ENCODE measurements at places on chromosomes 6 and 20. TPM values are rescaled to one million over a fixed set of nuclear protein-coding genes. Genes with fewer than 3 reads are reported as not detected.

TFAP2D gene
- not detected for total RNA-seq

CBLN4 gene
- not detected for total RNA-seq

SASH1 gene
- 145 TPM for total RNA-seq

KHDRBS2 gene
- total RNA-seq: not detected

FAM217A gene
- total RNA-seq: not detected

KIFC1 gene
- 15.9 TPM for total RNA-seq

CFAP206 gene
- 1.2 TPM for total RNA-seq

MYCT1 gene
- 0.13 TPM for total RNA-seq

AFG1L gene
- total RNA-seq: 5.2 TPM

LGSN gene
- total RNA-seq: not detected

TRIM10 gene
- not detected for total RNA-seq

ADGRF4 gene
- not detected for total RNA-seq
